Activated CD4-positive, alpha-beta T cell treated with anti-CD3 and anti-CD28 coated beads, Interleukin-10, Interleukin-2, amounts not matched to agents 100 ng/mL and 50 ng/mL, durations not matched to agents 16 hours and 8 hours (primary cell): ENCODE measurements at places on chromosomes 2 and 18.
A peak's percentile ranks its signal among the peaks of the same experiment; 100 is the strongest.

DNA sequence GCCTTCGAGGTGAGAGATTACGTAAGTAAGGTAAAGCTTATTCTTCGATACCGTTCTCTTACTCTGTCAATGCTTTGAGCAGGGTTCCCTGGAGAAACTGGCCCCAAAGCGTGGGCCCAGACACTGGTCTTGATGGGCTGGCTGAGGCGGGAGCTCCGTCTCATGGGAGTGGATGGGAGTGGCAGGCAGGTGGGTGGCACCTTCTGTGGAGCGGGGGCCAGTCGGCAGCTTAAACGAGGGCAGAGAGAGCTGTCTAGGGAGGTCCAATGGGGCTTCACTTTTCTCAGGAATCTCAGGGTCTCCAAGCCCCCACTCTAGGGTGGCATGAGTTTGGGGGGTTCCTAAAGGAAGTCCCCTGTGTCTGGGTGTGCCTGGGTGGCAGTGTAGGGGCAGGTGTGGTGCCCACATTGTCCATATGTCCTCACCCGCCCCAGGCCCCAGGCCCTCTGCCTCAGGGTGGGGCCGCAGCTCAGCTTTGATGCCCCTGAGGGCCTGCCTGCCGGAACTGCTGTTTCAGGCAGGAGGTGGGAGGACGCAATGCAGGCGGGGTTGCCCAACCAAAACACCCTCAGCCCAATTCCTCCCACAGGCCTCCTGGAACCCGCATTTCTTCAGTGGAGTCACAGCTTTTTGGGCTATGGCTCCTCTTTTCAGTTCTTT is 32.5 kb upstream of the FOSL2 start:
- DNase-seq: no peak

- no peak for DNase-seq
Observed at GRCh38 chr2:72145289-72145657, 2.4 kb downstream of the CYP26B1 start.

- no peak for DNase-seq
Observed at GRCh38 chr2:177172034-177172880, 40.3 kb upstream of the HNRNPA3 start.

GRCh38 chr2:124886216-124886615 is 861.1 kb downstream of the CNTNAP5 start:
- no peak for DNase-seq

DNA sequence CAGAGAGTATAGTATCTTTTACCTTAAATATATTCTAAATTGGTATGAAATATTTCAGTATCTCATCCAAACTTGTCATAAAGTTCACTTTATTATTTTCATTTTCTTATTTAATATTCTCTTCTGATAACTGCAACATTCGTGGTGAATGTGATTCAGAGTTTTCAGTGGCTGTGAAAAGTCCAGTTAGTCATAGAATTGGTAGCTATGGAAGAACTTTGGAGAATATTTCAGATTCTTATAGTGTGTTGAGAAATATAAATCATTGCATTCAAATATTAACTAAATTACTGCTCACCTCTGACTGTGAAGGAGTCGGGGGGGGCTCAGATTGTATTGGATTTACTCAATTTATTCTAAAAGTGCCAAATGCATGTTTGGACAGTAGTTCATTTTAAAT is 178.6 kb upstream of the VWC2L start:
- no peak for DNase-seq

DNA sequence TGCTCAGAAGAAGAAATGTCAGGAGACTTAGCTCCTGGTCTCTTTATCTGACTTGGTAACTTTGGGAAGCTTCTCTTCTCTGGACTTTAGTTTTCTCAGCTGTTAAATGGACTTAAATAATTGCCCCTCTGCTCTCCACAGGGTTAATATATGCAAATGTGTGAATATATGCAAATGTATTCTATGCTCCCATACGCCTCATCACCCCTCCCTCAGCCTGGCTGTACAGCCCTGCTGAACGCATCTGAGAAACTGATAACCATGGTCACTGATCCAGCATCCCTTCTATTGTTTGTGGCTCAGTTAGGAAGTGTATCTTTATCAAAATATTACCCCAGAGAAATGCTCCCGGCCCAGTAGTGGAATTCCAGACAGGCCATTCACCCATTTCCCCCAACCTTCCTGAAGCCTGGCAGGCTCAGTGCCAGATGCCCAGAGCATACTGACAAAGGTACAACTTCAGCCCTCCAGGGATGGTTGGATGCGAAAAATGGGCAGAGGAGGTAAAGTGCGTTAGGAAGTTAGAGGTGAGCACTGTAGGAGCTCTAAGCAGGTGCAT is 103.4 kb downstream of the DYSF start:
- no peak for DNase-seq

GRCh38 chr2:16058256-16058655 is 117.9 kb downstream of the MYCN start:
- DNase-seq: no peak

GRCh38 chr2:810397-810796 is 133.2 kb upstream of the TMEM18 start:
- no peak for DNase-seq

- DNase-seq: no peak
Observed at GRCh38 chr2:169670215-169670651, 24.0 kb downstream of the CFAP210 start.

- DNase-seq: no peak
Observed at GRCh38 chr2:189623049-189623448, 38.2 kb upstream of the ASNSD1 start.

DNA sequence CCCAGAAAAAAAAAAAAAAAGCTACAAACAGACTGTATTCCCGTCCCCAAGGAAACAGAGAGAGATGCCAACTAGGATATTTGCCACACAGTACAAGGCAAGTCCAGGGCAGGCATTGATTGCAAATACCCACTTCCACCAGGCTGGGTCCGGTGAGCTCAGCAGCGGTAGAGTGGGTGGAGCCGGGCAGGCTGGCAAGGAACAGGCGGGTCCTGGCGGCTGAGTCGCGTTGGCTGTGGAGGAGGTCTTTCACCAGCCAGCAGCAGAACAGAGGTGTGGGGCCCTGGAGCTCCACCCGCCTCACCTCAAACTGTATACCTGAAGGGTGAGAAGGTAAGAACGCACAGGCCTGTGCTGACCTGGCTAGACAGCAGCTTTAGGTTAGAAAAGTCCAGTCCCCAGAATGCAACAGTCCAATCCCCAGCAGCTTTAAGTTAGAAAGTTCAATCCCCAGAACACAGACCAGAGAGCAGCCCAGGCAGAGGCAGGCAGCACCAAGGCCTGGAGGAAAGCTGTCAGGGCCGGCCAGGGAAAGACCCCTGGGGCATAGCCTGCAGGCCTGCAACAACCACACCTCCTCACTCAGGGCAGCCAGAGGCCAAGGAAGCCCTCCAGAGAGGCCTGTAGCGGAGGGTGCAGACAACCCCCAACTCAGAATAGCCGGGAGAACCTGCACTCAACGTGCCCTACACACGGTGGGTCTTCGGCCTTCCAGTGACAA is 21.9 kb upstream of the MTERF4 start:
- DNase-seq: peak; percentile 44

DNA sequence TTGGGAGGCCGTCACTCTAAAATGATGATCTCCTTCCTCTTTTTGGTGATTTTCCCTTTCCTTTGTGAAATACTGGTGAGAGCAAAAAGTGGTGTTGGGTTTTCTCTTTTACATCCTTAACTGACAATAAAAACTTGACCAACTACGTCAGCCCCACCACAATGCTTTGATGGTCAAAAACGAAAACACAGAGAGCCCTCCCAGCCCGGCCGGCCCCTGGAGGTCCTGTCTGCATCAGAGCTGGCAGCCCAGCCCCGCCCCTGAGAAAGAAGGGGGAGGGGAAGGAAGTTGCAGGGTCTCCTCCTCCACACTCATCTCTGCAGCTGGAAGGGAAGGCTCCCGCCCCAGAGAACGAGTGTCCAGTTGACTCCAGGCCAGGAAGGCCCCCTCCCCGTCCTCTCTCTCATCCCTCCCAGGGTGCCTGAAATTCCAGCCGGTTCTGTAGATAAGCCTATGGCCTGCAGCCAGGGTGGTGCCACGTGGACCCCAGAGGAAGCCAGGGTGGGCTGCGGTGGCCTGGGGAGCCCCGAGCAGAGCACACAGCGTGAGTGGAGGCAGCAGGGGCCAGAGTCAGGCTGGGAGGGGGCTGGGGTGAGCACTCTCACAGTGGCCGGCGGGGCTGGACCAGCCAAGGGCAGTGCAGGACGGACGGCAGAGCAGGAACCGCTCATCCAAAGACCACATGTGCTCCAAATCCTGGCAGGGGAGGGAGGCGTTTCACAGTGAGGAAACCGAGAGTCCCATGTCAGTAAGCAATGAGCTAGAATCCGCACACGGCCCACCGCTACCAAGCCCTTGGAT is 19.8 kb downstream of the BIN1 start:
- DNase-seq: no peak

GRCh38 chr2:107986278-107987217 is at the start of gene SLC5A7:
TSS of gene SLC5A7 (plus strand) at chr2:107986524. CDS start at chr2:107988156, 1,632 bp downstream.
- DNase-seq: no peak

GRCh38 chr2:59282374-59283057 is 1041.4 kb upstream of the FANCL start:
- no peak for DNase-seq

DNA sequence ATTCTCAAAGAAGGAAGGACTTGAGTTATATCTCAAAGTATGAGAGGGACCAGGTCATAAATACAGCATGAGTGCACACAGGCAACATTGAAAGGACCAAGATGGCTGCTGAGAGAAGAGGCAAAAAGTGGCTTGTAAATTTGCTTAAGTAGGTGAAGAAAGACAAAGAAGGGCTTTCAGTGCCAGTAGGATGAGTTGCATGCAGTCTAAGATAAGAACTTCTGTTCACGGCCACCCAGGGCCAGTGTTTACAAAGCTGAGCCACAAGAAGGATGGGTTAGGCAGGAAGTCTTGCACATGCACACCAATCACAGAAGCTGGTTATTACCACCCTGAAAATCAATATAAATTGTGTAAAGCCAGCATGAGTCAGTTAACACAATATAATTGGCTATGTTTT is 3.1 kb upstream of the ABCB11 start:
- no peak for DNase-seq

DNA sequence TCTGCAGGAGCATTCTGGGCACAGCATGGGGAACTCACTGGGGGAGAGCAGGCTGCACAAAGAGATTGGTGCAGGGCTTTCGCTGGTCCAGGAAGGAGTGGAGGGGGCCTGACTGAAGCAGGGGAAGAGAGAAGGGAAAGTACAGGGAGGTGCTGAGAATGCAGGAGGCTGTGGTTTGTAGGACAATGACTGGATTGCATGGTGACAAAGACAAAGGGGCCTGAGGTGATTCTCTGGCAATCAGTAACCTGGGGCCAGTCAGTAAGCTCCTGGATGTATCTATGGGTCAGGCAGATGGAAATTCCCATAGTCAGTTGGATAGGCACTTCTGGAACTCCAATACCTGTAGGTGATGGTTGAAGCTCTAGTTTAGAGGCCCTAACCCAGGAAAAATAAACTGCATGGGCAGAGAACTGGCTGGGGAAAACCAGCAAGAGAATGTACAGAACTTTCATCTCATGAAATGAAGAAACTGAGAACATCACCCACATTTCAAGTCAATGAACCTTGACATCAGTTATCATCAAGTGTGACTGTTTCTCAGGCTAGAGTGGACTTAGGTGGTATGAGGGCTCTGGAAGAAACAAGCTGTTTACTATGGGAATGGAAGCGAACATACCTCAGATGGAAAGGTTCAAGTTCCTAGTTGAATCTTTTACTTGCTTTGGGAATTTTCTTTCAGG is 193.2 kb downstream of the TPGS2 start:
- DNase-seq: no peak

DNA sequence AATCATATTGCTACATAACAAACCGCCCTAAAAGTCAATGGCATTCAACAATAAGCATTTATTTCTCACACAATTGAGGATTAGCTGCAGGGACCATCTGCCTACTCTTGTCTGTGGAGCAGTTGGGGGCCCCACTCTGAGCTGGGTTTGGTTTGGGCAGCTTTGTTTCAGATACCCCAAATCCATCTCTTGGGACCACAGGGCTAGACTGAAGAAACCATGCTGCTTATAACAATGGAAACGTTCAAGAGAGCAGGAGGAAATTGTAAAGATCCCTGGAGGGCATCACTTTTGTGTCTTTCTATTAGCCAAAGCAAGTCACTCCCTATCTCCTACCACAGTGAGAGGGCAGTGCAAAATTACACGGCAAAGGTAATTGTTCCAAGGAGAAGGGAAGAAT is 146.5 kb upstream of the MGAT5 start:
- DNase-seq: no peak

DNA sequence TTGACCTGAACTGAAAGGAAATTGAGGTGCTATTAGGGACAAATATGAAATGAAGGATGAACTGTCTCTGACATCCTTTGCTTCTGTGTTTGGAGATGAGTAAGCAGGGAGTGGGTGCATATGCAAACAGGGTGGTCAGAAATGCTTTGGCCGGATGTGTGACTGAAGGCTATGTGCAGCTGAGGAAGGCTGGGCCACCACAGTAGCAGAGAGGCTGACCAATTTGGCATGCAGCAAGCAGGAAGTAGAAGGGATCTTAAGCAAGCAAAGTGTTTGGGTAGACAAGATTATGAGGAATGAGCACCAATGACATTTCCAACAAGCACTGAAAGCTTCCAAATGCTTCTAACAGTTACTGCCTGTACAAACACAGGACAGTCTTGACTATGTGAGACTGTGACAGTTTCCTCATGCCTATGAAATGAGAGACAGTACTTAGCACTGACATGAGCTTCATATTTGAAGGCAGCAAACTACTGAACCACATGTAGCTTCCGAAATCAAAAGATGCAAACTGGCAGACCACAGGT is 3.3 kb upstream of the ACTR3 start:
- peak; percentile 92 for DNase-seq
